Activated CD8-positive, alpha-beta T cell treated with anti-CD3 and anti-CD28 coated beads, Interleukin-2, amount 10 ng/mL, durations not matched to agents 7 days and 5 days (primary cell): ENCODE measurements at places on chromosomes 1 and 21. TPM values are rescaled to one million over a fixed set of nuclear protein-coding genes. Genes with fewer than 3 reads are reported as not detected.
A peak's percentile ranks its signal among the peaks of the same experiment; 100 is the strongest.

DNA sequence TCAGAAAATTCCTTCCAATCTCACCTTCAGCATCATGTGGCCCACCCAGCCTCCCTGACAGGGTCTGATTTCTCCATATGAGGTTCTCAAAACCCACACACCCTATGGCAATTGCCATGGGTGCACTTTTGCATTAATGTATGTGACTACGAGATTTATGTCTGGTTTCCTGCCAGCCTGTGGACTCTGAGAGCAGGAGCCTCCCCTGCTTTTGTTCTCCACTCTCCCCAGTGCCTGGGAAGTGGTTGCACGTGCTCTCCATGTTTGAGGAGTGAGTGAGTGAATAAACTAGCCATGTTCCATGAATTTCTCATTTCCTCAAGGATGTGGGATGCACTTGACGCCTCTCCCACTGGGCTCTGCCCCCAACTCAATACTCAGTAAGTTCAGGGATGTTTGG is 91.2 kb downstream of the ACTL8 start:
- no peak for DNase-seq

- peak; percentile 29 for DNase-seq
Observed at GRCh38 chr1:205171369-205171768, 40.1 kb downstream of the DSTYK start.

The THEM5 gene
- not detected for total RNA-seq

GRCh38 chr1:230271300-230272035 is 154.7 kb downstream of the PGBD5 start:
- no peak for DNase-seq

DNA sequence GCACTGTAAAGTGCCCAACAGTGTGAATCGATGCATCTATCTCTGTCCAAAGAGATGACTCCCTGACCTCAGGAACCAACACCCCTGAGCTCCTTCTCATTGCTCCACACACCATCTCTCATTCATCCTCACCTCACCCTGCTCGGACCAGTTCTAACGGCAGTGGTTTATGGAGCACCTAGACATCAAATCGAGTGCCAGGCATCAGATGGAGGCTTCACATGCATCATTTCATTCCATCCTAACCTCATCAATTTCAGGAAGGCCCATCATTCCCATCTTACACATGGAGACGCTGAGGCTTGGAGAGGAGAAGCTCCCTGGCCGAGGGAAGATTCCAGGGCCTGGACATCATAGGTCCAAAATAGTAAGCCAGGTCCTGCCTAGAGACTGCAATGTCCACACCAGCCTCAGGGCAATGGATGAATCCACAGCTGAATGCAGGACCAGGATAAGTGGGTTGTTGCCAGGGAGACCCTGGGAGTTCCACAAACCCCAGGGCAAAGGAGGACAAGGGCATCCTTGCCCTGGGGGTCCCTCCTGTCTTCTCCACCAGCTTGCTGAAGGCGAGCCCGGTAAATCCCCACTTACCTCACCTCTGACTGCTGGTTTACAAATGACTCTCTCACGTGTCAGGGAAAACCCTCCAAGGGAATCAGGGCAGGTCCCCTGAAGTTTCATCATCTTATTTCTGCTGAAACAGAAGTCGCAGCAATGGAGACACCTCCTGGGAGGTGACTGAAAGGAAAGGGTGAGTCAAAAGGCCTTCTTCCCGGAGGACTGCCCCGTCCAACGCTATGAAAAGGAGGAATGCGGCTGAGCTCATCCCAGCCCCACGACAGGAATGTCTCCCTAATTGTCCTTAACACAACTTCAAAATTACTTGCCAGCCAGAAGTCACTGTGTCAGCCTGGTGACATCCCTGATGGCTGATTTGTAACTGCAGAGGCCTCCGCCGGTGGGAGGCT is 9.0 kb upstream of the IFFO2 start:
- DNase-seq = no peak

GRCh38 chr1:10768552-10768951 is 27.9 kb downstream of the CASZ1 start:
- DNase-seq = no peak

- no peak for DNase-seq
Observed at GRCh38 chr1:3413975-3414710, 40.3 kb upstream of the ARHGEF16 start.

- DNase-seq = peak; percentile 74
Observed at GRCh38 chr1:150168960-150169601, 19.4 kb downstream of the PLEKHO1 start.

- no peak for DNase-seq
Observed at GRCh38 chr1:172134087-172134731, 286.3 kb upstream of the C1orf105 start.

- DNase-seq = no peak
Observed at GRCh38 chr1:245288796-245289195, 134.0 kb downstream of the KIF26B start.

DNA sequence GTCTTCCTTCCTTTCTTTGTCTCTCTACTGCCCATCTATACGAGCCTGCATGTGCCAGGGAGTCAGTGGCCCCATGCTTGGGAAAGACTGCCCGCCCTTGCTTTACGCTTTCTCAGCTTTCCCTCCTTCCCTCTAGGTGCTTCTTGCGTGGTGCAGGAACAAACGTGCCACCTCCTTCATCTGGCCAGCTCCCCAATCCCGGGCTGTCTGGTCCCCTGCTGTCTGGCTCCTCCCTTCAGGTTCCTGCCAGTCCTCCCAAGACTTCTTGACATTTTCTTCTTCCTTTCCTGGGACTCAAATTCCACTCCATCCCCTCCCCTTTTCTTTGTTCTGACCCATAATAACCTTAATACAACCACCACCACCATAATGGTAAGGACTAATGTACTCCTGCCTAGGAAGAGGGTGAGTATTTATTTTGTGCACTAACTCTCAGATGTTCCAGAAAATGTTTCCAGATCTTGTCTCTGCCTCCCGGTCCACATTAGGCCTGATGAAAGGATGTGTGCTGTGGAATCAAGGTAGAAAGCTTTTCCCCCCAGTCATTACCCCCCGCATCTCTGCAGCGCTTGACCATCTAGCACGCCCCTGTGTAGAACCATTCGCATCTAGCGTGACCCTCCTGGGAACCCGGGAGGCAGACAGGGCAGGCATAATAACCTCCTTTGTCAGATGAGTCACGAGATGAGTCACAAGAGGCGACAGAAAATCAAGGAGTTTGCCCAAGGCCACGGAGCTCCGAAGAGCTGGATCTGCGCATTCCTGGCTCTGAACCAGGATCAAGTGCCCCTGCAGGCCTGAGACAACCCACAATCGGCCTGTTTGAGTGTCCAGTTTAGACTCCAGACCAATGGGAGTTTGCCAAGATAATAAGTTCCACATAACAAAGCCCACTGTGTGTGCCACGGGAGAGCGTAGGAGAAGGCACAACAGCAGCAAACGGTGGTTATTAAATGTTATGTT is 60.1 kb upstream of the NEK2 start:
- no peak for DNase-seq

GRCh38 chr21:31948676-31949075 is 75.9 kb downstream of the HUNK start:
- no peak for DNase-seq

The ANXA9 gene
- total RNA-seq = not detected
